ENCODE measurements at places on chromosomes 3 and 15.

DNA sequence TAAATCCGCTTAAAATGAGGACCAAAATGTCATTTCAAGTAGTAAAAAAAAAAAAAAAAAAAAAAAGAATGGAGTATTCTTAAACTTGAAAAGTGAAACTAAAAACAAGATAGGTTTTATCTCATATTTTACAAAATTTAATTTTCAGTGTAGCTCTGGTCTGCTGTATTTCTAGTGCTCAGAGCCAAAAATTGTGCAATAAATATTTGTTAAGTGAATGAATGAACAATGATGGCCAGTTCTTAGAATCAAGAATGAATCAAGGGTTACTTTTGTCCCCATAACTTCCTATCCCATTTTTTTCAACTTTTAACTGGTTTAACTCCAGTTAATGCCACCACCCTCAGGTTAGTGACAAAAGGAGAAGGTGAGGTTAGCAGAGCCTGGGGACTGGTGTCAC is 214.4 kb downstream of the ABHD5 start:
- DNase-seq: no peak

- DNase-seq: no peak
Measured at GRCh38 chr3:141386126-141386488, 17.8 kb downstream of the ZBTB38 start.

GRCh38 chr3:51688206-51688600 is 17.2 kb downstream of the TEX264 start:
- DNase-seq: no peak

- DNase-seq: no peak
Measured at GRCh38 chr3:61924090-61924735, 362.8 kb downstream of the PTPRG start.

DNA sequence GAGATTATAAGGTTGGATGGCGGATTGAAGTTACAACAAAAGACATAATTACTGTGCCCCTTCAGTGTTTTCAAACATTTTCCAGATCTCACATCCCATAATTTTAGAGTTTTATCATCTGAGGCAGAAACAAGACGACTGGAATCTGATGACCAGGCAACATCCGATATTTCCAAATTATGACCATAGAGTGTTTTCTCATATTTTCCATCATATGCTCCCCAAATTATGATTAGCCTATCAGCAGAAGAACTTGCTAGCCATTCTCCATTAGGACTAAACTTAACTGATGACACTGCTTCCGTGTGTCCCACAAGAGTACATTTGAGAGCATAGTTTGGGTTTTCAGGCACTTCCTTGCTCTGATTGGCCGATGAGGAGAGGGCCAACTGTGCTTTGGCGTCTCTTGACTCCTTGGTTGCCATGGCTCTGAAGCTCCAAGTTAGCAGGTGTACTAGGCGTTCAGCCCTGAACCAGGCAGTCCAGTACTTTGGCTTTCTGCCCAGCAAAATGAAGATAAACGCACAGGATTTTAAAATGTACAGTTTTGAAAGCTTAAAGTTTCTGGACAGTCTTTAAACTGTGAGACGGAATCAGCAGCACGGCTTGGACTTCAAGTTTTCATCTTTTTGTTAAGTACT is 638 bp downstream of the WDR5B start:
- DNase-seq: no peak

DNA sequence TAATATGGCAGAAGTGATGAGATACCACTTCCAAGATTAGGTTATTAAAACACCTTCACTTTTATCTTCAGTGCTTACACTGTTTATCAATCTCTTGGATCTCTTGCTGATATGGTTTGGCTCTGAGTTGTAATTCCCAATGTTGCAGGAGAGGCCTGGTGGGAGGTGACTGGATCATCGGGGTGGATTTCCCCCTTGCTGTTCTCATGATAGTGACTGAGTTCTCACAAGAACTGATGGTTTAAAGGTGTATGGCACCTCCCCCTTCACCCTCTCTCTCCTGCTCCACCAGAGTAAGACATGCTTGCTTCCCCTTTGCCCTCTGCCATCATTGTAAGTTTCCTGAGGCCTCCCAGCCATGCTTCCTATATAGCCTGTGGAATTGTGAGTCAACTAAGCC is 11.8 kb downstream of the GOLIM4 start:
- no peak for DNase-seq

DNA sequence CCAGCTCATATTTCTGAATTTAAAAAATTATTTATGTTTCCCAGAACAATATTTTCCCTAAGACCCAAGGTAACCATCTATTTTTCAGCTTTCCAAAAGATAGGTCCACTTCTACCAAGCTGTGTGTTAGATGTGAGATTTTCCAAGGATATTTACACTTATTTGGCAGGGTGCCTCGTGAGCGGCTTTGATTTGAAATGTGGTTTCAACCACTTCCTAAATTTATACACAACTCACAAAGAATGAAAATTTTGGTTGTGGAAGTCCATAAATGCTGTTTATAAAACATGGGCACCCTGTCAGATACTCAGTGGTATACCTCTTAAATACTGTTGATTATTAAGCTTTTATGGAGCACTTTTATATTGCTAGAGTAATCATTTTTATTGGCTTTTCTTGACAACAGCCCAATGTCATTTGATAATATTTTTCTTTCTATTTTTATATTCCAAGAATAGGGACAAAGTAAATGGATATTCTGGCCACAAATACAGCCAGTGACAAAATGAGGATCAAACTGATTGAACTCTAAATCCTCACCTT is 57.6 kb downstream of the GAP43 start:
- DNase-seq: no peak

DNA sequence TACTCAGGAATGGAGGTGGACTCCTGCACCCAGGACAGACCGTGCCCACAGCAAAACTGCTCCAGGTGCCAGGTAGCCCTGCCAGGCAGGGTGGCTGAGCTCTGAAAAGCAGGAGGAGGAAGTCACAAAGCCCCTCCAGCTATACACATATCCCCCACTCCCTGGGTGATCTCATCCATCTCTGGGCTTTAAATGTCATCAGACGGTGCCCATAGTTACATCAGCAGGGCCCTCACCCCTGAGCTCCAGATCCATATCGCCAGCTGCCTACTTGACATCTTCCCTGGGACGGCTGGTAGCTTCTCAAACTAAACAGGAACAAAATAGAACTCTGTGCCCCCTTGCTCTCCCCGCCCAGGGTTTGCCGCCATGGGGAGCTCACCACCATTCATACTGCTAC is 87.7 kb downstream of the MEGF11 start:
- peak; percentile 72 for DNase-seq

DNA sequence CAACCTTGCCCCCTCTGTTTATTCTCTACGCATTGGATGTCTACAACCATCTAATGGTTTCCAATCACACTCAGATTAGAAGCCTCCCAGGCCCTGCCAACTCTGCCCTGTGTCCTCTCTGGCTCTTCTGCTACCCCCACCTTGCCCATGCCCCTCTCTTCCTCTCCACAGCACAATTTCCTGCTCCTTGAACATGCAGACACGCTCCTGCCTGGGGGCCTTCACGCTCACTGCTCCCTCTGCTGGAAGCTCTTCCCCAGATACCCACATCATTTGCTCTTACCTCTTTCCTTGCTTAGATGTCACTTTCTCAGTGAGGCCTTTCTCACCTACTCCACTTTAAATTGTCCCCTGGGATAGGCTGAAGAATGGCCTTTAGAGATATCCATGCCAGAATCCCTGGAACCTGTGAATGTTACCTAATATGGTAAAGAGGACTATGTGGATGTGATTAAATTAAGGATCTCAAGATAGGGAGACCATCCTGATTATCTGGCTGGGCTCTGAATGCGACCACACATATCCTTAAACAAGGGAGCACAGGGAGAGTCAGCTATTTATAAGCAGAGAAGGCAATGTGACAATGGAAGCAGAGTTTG is 9.9 kb downstream of the KY start:
- no peak for DNase-seq

GRCh38 chr15:49877873-49878521 is 241.0 kb downstream of the ATP8B4 start:
- no peak for DNase-seq

Data from NCI-H524 (cell line).